Muscle of leg (tissue), 16 donors: ENCODE measurements at places on chromosomes 5 and 9. TPM values are rescaled to one million over a fixed set of nuclear protein-coding genes. Genes with fewer than 3 reads are reported as not detected.

DNA sequence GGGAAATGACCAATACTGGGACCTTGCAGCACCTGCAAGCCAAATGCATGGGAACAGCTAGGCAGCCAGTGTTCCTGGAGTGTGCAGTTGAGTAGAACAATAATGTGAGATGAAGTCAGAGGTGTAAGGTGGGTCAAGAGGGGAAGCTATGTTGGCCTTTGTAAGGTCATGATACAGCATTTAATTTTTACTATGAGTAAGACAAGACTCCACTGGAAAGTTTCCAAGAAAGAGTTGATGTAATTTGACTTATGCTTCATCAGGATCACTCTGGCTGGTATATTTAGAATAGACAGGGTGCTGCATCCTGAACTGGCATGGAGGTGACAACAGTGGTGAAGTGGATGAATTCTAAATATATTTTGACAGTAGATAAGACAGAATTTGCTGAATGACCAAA is 744.8 kb downstream of the KCTD16 start:
- H3K27me3 ChIP-seq: no peaks in the 10 kb centered on the region
- H3K4me3 ChIP-seq: no peak overlapping the region
- no peaks in the 10 kb centered on the region for H3K4me1 ChIP-seq
- H3K27ac ChIP-seq: no peak overlapping the region
- H3K36me3 ChIP-seq: no peaks in the 10 kb centered on the region
- DNase-seq: no peak

PFN3 gene
- not detected for total RNA-seq

PCDH12 gene
- 19.8 TPM for total RNA-seq

BRIX1 gene
- 33.6 TPM for total RNA-seq

- H3K36me3 ChIP-seq: no peaks in the 10 kb centered on the region
- DNase-seq: no peak
- no peak overlapping the region for H3K4me3 ChIP-seq
- H3K4me1 ChIP-seq: no peaks in the 10 kb centered on the region
Observed at GRCh38 chr5:153498516-153498915, 8.0 kb downstream of the GRIA1 start.

- DNase-seq: no peak
- H3K36me3 ChIP-seq: no peaks in the 10 kb centered on the region
- H3K27me3 ChIP-seq: no peaks in the 10 kb centered on the region
- H3K27ac ChIP-seq: no peak overlapping the region
- no peak overlapping the region for H3K4me3 ChIP-seq
Observed at GRCh38 chr5:75108515-75108914, 56.2 kb upstream of the GCNT4 start.

DNA sequence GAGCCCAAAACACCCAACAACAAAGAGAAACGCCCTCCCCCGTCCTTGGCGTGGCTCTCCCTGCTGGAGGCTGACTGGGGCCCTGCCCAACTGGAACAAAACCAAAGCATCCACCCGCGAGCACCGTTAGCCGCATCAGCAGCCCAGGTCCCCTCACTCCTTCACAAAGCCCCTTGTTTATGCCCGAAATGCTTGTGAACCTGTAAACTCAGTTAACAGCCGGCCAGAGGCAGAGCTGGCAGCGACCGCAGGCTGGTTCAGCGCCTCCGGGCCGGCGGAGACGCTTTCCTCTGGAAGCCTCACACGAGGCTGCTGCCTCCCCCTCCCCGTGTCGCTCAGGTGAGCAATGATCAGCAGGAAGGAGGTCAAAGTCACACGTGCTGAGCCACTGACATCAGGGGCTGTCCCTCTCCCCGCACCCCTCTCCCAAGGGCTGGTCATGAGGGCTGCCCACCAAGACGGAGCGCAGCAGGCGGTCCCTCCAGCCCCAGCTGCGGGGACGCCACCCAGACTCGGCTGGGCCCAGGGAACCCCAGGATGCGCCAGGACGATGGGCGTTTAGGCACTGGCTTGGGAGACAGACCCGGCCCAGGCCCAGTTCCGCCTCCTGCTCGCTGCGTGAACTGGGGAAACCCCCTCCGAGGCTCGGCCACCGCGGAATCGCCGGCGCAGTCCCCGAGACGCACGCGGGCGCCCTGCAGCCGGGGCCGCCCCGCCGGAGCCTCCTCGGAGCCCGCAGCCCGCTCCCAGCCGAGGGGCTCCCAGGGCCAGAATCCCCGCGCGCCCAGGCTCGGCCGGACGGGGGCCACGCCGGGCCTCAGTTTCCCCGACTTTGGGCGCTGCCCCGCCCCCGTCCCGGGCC is 563 bp downstream of the SNAPC4 start:
- DNase-seq: no peak
- peak overlapping the region; percentile 59 for H3K4me3 ChIP-seq
- H3K36me3 ChIP-seq: peaks cover 60% of the 10 kb centered on the region
- peaks cover 18% of the 10 kb centered on the region for H3K4me1 ChIP-seq
- H3K27me3 ChIP-seq: no peaks in the 10 kb centered on the region

KLHL3 gene
- total RNA-seq: 3.6 TPM

GRCh38 chr9:84450029-84450428 is 109.5 kb upstream of the SLC28A3 start:
- H3K36me3 ChIP-seq: no peaks in the 10 kb centered on the region
- peaks cover 6% of the 10 kb centered on the region for H3K27me3 ChIP-seq
- H3K4me3 ChIP-seq: no peak overlapping the region
- no peaks in the 10 kb centered on the region for H3K4me1 ChIP-seq

DNA sequence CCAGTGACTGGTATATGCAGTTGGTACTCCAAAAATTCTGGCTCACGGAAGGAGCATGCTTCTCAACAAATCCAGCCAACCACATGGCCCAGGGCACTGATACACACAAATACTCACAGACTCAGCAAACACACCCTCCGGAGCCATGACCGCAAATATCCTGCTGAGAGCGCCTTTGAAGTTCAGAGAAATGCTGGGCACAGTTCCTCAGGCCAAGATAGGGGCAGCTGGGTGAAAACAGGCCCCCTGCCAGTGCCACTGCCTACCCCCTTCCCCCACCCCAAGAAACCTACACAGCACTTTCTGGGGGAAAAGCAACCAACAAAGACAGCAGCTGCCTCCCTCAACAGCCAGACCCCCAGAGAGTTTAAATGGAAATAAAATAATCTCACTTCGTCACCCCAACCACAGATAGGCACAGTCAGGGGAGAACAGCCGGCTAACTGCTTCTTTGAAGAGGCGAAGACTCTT is 120.0 kb downstream of the C5orf15 start:
- H3K4me3 ChIP-seq: no peak overlapping the region
- DNase-seq: peak; percentile 47
- no peaks in the 10 kb centered on the region for H3K27me3 ChIP-seq
- no peak overlapping the region for H3K27ac ChIP-seq
- H3K36me3 ChIP-seq: no peaks in the 10 kb centered on the region
- H3K4me1 ChIP-seq: peaks cover 7% of the 10 kb centered on the region

- no peak overlapping the region for H3K27ac ChIP-seq
- H3K4me3 ChIP-seq: no peak overlapping the region
- DNase-seq: no peak
- H3K36me3 ChIP-seq: no peaks in the 10 kb centered on the region
- H3K27me3 ChIP-seq: no peaks in the 10 kb centered on the region
Observed at GRCh38 chr5:131272307-131272706, 8.5 kb downstream of the CDC42SE2 start.

DNA sequence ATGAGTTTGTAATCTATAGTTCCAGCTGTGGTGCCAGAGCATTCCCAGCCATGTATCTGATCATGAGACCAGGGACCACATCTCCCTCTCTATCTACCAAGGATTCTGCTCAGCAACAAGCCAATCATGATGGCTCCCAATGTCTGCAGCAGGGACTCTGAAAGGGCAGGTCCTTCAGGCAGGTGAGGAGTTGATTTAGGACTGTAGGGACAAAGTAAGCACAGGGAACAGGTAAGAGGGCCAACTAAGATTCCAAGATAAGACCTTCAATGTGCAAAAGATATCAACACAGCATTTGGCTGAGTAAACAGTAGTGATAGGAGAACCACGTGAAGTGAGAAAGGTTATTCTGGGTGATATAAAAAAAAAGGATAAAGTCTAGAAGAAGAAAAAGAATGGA is 8.5 kb downstream of the XPA start:
- no peak overlapping the region for H3K4me3 ChIP-seq
- H3K27me3 ChIP-seq: no peaks in the 10 kb centered on the region
- no peaks in the 10 kb centered on the region for H3K4me1 ChIP-seq
- H3K27ac ChIP-seq: no peak overlapping the region

DNA sequence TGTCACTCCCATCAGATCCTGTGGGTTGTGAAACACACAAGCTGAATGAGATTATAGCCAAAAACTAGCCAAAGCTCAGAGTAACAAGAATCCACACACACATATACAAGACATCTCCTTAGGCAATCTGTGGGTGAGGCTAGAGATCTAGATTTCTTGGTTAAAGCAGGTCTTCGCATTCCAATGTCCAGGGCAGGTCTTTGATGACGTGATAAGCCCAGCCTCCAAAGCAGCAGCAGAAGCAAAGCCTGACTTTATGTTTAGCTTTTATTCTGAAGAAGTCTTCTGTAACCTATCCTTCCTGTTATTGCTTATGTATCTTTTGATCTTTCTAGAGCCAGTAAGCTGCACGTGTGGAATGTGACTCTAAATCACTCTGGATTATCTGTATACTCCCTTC is 199.1 kb upstream of the SLC30A5 start:
- H3K36me3 ChIP-seq: no peaks in the 10 kb centered on the region
- no peaks in the 10 kb centered on the region for H3K4me1 ChIP-seq
- no peak overlapping the region for H3K4me3 ChIP-seq
- DNase-seq: no peak
- no peak overlapping the region for H3K27ac ChIP-seq

SLC27A6 gene
- 1.0 TPM for total RNA-seq

GRCh38 chr5:33662722-33663427 is 222.1 kb downstream of the TARS1 start:
- H3K27ac ChIP-seq: no peak overlapping the region
- DNase-seq: no peak
- no peaks in the 10 kb centered on the region for H3K27me3 ChIP-seq
- H3K4me3 ChIP-seq: no peak overlapping the region
- H3K36me3 ChIP-seq: peaks cover 10% of the 10 kb centered on the region
- H3K4me1 ChIP-seq: no peaks in the 10 kb centered on the region

GRCh38 chr5:40436535-40437237 is 243.0 kb upstream of the PTGER4 start:
- H3K4me3 ChIP-seq: no peak overlapping the region
- no peaks in the 10 kb centered on the region for H3K4me1 ChIP-seq
- H3K36me3 ChIP-seq: no peaks in the 10 kb centered on the region
- no peak overlapping the region for H3K27ac ChIP-seq
- H3K27me3 ChIP-seq: no peaks in the 10 kb centered on the region

LOX gene
- 51.9 TPM for total RNA-seq

DNA sequence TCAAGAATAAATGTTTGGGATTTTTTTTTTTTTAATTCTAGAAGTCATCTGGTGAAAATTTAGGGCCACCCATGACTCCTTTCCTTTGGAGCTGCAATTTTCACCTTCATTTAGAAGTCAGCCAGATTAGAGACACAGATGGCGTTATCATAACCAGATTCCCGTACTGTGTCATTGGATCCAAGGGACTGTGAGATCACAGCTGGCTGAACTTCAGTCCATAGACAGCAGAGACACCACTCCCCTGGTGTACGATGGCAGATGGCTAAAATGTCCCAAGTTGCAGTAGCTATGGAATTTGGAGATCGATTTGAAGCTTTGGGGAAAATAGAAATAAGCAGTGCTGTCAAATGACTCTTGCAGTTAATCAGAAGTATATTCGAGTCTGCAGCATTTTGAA is 216.3 kb downstream of the RFK start:
- H3K27me3 ChIP-seq: no peaks in the 10 kb centered on the region
- peaks cover 2% of the 10 kb centered on the region for H3K4me1 ChIP-seq
- H3K4me3 ChIP-seq: no peak overlapping the region
- peaks cover 14% of the 10 kb centered on the region for H3K36me3 ChIP-seq
- no peak overlapping the region for H3K27ac ChIP-seq

- no peaks in the 10 kb centered on the region for H3K36me3 ChIP-seq
- no peak overlapping the region for H3K4me3 ChIP-seq
- DNase-seq: peak; percentile 41
- peaks cover 2% of the 10 kb centered on the region for H3K4me1 ChIP-seq
Observed at GRCh38 chr5:123819833-123820232, 307.9 kb downstream of the CSNK1G3 start.

CFAP90 gene
- total RNA-seq: 0.22 TPM

SPATA31D4 gene
- total RNA-seq: not detected

RHOBTB3 gene
- total RNA-seq: 153 TPM

- DNase-seq: peak; percentile 32
- no peak overlapping the region for H3K27ac ChIP-seq
- H3K4me3 ChIP-seq: peak overlapping the region; percentile 14
- H3K36me3 ChIP-seq: no peaks in the 10 kb centered on the region
Observed at GRCh38 chr5:7849681-7850394, 1.1 kb downstream of the CFAP90 start.

PCDHGB7 gene
- 4.2 TPM for total RNA-seq

ACOT12 gene
- total RNA-seq: 0.18 TPM

WDR31 gene
- 1.2 TPM for total RNA-seq

DNA sequence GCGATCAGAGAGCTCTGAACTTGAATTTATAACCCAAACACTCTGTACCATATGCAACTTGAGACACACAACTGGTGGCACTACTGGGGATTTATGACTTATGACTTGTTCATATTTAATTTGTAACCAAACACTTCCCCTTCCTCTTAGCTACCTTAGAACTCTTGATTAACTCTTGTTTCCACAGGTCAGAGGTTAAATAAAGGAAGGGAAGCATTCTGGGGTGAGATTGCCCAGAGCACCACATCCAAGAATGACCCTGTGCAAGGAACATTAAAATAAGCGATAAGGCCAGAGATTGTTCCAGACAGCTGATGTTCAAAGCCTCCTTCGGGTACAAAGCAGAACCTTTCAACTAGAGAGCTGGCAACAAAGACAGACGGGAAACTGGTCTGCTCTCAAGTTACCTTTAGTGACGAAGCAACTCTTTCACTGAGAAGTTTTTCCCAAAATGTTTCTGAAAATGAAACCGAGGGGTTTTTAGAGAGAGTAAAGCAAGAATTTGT is 242.6 kb downstream of the DENND1A start:
- H3K4me3 ChIP-seq: no peak overlapping the region
- no peaks in the 10 kb centered on the region for H3K36me3 ChIP-seq
- H3K27me3 ChIP-seq: no peaks in the 10 kb centered on the region
- H3K4me1 ChIP-seq: peaks cover 19% of the 10 kb centered on the region

TMEM232 gene
- total RNA-seq: 2.7 TPM

DNA sequence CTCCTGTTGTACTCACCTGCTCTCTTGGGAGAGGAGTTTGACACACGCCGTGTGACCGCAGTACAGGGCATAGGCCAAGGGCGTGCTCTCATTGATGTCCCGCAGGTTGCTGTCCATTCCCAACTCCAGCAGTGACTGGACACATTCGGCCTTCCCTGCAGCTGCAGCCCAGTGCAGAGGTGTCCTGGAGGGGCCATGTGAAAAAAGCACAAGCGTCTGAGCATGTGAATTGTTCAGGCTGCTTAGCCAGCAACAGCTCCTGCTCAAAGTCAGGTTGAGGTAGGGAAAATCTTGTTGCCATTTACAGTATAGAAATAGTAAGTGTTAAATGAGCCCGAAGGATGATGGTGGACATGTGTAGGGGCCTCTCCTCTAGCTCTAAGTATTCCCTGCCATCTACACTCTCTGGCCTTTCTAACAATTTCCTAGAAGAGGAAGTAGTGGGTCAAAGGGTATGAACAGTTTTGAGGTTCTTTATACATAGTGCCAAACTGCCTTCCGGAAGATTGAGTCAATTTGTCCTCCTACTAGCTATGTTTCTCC is 116.5 kb downstream of the ANKRD55 start:
- H3K4me1 ChIP-seq: peaks cover 2% of the 10 kb centered on the region
- DNase-seq: no peak
- H3K27me3 ChIP-seq: no peaks in the 10 kb centered on the region
- H3K36me3 ChIP-seq: no peaks in the 10 kb centered on the region

GRCh38 chr5:151008210-151008491 is 12.2 kb upstream of the GPX3 start:
- H3K36me3 ChIP-seq: no peaks in the 10 kb centered on the region
- H3K4me3 ChIP-seq: no peak overlapping the region
- no peak for DNase-seq
- peaks cover 42% of the 10 kb centered on the region for H3K4me1 ChIP-seq
- peak overlapping the region; percentile 66 for H3K27ac ChIP-seq

IFNA13 gene
- 0.04 TPM for total RNA-seq

TRIM36 gene
- 2.0 TPM for total RNA-seq

OTP gene
- not detected for total RNA-seq
